ENCODE measurements at places on chromosomes 16 and 17.

GRCh38 chr17:51481370-51481769, 221.0 kb downstream of the UTP18 start:
- DNase-seq: no peak

DNA sequence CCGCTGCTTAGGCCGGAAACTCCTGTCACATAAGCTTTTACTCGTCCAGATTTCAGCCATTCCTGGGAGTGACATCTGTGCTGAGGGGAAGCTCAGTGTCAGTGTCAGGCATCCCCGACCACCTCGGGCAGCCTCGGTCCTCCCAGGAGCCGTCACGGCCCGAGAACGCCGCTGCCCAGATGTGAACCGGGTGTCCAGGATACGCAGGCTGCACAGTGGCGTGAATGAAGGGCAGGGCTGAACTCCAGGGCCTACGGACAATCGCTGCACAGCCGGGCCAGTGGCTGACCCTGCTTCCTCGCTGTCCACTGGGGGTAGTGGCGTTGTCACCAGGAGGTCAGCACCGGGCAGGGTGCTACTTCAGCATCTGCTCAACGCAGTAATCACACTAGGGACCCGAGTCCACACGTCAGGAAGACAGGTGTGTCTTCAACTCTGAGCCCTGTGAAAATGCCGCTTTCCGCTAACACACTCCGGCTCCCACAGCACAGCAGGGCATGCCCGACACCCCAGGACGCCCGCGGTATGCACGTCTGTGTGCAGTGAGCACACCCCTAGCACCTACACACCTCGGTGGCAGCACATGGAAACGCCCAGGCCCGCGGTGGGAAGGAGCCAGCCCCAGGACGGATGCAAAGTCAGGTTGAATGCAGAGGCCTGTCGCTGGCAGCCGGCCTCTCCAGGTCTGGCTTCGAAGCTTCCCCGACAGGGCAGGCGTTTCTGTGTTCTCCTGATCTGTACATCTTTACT, 3.1 kb downstream of the LMF1 start:
- DNase-seq: no peak

GRCh38 chr16:47387026-47387734, 73.7 kb downstream of the ITFG1 start:
- DNase-seq: no peak

DNA sequence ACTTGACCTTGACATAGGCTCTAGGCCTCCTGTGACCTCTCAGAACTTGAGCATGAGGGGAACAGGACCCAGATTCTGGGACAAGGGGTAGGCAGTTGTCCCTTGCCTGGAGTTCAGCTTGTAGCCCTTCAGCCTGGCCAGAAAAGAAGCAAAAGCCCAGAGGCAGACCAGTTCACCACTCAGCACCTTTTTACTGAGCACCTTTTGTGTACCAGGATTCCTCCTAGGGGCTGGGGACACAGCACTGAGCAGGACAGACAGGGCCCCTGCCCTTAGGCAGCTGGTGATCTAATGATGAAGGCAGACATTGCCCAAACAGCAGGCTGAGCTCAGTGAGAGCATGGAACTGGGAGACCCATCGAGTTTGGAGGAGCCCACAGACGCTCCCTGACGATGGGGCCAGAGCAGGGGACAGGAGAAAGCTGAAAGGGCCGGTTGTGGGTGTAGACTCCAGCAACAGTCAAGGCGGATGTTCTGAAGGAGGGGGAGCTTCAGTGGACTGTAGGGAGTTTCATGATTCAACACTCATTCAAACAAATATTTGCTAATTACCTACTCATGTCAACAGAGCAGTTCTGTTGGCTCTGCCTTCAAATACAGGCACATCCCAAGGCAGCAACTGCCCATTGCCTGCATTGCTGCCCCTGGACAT, 32.0 kb downstream of the SBK1 start:
- DNase-seq: no peak

GRCh38 chr16:27399969-27400368, 2.0 kb upstream of the IL21R start:
- DNase-seq: no peak

- no peak for DNase-seq
Measured at GRCh38 chr17:979212-979538, 401 bp downstream of the NXN start.
